GM04504 (cell line): ENCODE measurements at places on chromosomes 16 and 17.

- no peak for DNase-seq
Measured at GRCh38 chr17:66777689-66778225, 57.2 kb upstream of the CACNG5 start.

- no peak for DNase-seq
Measured at GRCh38 chr17:43040655-43041054, 15.6 kb downstream of the RND2 start.

DNA sequence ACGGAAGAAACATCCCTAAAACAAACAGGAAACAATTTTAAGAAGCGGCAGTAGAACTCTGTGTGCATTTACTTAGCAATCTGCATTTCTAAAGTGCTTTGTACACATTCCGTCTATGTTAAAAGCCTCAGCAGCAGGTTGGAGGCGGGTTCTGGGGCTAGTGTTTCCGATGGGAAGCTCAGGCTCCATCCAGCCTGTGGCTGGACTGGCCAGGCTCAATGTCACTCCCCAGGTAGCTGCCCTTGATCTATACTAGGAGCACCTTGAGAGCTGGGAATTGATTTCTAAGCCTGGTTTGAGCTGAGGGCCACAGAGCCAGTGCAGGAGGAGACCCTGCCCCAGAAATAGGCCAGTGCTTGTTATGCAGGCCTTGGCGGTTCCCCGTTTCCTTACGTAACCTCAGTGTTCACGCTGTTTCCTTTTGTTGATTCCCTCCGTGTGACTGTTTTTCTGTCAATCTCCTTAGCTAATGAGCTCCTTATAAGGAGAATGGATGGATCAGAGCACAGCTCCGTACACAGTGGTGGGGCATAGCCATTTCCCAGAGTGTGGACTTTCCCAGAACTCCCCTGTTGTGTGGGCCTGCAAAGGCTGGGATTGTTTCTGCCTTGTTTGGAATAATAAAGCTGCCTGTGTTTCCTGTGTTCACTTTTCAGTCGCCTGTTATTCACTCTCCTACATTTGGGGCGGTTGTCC, 21.4 kb downstream of the ADORA2B start:
- no peak for DNase-seq

DNA sequence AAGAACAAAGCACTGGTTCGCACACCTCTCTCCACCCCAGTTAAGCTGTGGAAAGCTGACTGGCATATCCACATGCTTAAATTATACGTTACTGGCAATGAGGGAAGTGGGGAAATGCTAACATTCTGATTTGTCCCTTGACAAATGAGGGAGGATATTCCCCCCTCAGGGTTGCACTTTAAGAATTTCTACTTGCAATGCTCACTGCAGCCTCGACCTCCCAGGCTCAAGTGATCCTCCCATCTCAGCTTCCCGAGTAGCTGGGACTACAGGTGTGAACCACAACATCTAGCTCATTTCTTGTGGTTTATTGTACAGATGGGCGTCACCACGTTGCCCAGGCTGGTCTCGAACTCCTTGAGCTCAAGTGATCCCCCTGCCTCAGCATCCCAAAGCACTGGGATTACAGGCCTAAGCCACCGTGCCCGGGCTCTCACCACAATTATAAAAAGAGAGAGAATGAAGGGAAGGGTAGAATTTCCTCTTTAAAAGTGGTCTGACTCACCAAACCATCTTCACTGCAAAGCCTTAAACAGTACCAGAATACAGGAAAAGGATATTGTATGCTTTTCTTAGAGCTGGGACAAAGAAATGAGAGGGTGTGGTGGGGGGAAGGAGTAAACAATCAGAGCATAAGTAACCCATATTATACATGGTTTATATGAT, 38.9 kb downstream of the KANSL1 start:
- no peak for DNase-seq

DNA sequence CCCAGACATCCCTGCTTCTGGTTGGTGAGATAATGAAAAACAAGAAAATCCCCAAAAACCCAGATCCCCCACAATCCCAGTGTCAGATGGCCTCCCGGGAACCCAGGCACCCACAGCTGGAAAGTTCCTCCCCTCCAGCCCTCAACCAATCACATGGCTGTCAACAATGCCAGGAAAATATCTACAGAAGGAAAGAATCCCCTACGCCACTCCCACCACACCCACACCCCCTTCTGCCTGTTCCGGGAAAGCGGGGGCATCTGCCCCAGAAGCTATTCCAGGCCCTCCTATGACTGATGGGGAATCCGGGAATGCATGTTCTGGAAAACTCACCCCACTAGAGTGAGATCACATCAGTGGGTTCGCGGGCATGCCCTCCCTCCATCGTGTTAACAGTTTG, 1.8 kb downstream of the TMEM95 start:
- DNase-seq: no peak

- DNase-seq: no peak
Measured at GRCh38 chr17:65629234-65629690, 67.8 kb upstream of the AXIN2 start.

GRCh38 chr17:82065193-82065637, 389 bp downstream of the DUS1L start:
- no peak for DNase-seq
